Pericardium fibroblast (primary cell): ENCODE measurements at places on chromosomes 3 and 15. TPM values are rescaled to one million over a fixed set of nuclear protein-coding genes. Genes with fewer than 3 reads are reported as not detected.

Gene GRK7
- not detected in 2 replicates for total RNA-seq

Gene ABI3BP
- 6.8 and 15.2 TPM in 2 replicates for total RNA-seq

Gene SYNPR
- total RNA-seq: not detected in 2 replicates

Gene KLHL6
- not detected in 2 replicates for total RNA-seq

Gene GCNT3
- total RNA-seq: not detected in 2 replicates

Gene FOXB1
- total RNA-seq: not detected in 2 replicates

Gene NOX5
- total RNA-seq: under 0.01 TPM in 1 of 2 replicates, not detected in the other
